Stimulated activated CD4-positive, alpha-beta T cell treated with anti-CD3 and anti-CD28 coated beads, Interleukin-15, amount 100 ng/mL, for 1 hour (primary cell): ENCODE measurements at places on chromosomes 7 and 10.

- DNase-seq, result no peak
Measured at GRCh38 chr10:28586176-28586575, 53.3 kb downstream of the WAC start.

- DNase-seq, result no peak
Measured at GRCh38 chr7:33805630-33806233, 99.6 kb upstream of the BMPER start.

DNA sequence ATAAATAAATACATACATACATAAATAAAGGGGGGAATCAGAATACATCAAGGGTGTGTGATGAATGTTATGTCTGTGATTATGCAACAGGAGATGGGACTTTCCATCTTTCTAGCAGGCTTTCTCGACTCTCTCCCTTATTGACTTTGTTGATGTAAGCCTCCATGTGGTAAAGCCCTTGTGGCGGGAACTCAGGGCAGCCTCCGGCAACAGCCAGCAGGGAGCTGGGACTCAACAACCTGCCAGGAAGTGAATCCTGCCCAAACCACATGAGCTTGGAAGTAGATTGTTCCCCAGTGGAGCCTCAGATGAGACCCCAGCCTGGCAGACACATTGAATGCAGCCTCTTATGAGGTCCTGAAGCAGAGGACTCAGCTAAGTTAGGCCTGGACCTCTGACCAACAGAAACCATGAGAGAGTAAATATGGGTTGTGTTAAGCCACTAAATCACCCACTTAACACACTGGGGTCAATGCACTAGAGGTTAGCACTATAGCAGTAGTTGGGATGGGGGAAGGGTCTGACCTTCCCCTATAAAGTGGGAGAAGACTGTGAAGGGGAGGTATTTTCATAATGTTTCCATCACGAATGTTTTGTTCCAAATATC lies 104.0 kb downstream of the JCAD start:
- no peak for DNase-seq

DNA sequence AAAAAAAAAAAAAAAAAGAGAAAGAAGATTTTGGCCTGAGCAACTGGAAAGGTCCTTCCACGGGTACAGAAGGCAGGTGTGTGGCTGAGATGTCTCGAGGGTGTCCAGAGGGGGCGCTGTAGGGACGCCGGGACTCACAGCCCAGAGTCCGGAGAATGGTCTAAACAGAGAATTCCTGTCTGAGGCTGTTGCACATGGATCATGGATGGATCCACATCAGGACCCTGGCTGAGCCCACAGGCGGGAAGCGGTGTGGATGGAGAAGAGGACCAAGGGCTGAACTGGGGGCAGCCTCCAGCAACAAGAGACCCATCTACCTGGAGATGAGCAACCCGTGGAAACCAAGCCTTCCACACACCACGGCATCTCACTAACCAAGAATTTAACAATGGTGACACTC lies 55.0 kb downstream of the PKD1L1 start:
- no peak for DNase-seq

DNA sequence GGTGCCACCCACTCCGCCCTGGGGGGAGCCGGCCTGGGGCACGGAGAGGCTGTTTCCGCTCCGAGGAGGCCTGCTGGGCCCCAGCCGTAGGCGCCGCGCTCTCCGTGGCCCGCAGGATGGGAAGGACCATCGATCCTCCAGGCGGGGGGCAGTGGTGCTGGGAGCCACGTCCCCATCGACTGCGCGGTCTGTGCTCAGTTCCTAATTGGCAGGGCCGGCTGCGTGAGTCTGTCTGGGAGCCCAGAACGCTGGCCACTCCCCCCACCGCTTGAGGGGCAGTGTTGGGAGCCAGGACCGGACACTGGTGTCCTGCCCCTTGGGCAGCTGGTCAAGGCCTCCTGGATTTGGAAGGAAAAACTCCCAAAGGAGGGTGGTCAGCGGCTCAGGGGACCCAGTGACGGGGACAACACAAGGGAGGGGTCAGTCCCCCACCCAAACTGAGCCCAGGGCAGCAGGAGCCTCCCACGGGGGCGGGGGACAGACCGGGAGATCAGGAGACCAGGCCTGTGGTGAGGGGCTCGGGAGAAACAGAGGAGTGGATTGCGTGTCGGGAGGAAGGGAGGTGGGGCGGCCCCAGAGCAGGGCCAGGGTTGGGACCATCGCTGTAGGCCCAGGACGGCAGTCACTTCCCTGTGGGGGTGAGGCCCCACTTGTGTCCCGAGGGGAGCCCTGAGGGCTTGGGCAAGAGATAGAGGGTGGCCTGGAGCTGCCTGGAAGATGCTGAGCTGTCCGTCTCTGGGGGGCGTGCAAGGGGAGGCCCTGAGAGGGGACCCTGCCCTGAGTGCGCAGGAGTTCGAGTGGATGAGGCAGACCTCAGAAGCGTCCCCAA lies 89.0 kb downstream of the UNCX start:
- DNase-seq, result no peak

DNA sequence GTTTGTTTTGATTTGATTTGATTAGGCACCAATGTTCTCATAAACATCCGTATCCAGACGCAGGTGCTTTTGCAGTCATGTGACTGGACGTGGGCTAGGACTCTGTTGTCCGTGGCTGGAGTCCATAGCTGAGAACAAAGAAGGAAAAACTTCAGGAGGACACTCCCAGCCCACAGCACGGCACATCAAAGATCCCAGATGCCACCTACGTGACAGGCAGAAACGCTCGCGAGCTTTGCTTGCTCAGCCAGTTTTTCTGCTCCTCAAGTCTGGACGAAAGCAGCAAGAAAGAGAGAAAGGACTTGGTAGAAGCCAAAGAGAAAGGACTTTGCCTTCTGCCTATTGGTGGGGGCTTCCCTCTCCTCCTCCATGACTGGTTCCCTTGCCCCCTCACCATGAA lies 6.9 kb upstream of the ZKSCAN1 start:
- no peak for DNase-seq

DNA sequence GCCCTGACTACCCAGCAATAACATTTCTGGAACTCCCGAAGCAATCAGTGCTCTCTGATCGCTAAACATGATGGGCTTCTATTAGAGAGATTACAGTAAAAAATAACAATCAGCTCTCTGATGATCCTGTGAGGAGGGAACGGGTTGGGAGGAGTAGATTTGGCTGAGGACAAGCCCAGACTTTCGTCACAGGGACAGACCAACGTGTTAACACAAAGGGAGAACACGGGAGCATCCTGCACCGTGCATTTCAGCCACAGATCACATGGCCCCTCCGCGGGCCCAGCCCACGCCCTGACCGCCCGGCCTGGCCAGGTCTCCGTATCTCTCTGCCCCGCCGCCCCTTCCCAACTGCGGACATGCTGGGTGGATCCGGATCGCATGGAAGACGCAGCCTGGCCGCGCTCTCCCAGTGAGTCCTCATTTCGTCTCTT lies 95.0 kb upstream of the AGBL3 start:
- DNase-seq, result no peak

DNA sequence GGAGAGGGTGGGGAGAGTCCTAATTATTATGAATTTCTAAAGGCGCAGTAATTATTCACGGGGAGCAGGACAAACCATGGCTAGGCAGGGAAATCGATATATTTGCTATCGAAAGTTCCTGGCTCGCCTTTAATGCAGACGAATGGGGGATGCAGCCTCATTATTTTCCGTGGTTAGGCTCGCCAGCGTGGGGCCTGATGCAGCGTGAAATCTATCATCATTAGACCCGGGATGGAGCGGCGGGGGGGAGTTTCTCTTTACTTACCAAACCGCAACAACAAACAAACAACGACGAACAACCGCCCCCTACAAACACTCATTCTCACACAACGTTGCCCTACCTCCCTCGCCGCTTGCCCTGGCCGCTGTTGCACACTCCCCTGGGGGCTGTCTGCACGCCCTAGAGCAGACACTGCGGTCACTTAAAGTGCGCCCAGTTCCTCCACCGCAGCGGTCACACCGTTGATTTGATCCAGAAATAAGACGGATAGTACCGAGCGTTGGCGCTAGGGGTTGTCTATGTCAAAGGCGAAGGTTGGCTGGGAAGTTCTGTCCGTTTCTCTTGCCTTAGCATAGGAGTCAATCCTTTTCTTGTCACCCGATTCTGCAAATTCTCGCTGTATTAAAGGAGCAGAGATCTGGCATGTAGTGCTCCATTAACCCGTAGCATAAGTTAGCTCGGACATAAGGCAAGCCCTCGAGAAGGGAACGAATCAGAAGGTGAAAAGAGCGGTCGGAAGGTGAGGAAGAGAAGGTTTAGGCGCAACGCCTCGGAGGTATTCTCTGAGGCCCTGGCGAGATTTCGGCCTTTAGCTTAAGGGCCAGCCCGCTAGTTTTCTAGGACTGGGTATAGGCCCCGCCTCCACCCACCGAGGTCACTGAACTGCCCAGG lies 10.4 kb downstream of the NXPH1 start:
- no peak for DNase-seq

- DNase-seq, result no peak
Measured at GRCh38 chr7:102097601-102098161, 189.0 kb upstream of the SH2B2 start.

- no peak for DNase-seq
Measured at GRCh38 chr7:15851201-15851600, 164.7 kb upstream of the MEOX2 start.

DNA sequence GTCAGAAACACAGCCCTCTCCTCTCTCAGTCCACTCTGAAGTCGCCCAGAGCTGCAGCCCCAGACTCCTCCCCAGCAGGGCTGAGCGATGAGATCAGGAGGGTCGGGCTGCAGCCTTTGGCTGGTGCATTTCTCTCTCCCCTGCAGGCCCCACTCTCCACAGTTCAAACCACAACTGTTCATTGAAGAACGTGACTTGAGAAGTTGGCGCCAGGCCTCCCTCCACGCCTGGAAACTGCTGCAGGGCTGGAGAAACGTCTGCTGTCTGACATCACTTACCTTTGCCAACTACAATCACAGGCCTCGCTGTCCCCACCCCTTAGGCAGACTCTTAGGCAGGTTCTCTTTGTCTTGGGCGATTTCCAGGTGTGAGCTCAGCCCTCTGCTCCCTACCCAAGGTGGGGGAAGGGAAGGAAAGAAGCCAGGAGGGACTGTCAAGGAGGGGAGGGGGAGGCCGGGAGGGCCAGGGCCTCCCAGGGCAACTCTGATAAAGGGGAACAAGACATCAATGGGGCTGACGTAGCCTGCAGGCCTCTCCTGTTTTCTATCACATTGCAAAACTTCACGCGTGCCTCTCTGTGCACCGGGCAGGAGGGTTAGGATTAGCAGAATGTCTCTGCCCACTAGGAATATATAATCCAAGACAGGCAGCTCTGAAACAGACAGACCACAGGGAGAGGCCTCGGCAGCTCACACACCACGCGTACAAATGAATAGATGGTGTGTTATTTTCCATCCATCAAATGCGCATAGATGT lies 32.7 kb downstream of the CALML5 start:
- no peak for DNase-seq

DNA sequence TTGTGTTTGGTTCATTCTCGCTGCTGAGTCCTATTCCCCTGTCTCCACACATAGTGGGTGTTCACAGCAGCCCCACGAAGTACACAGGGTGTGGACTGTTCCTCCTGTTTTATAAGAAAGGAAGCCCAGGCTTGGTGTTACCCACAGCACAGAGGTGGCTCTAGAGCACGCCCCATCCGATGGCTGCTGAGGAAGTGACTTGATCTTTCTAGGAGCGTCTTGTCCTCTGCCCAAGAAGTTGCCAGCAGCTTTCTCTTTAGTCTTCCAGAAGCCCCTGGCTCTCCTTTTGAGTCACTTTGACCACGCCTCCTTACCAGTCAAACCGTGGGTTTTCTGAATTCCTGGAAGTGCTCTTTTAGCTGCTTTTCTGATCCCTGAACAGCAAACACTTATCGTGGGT lies 94.0 kb downstream of the GRK5 start:
- DNase-seq, result peak; percentile 37

DNA sequence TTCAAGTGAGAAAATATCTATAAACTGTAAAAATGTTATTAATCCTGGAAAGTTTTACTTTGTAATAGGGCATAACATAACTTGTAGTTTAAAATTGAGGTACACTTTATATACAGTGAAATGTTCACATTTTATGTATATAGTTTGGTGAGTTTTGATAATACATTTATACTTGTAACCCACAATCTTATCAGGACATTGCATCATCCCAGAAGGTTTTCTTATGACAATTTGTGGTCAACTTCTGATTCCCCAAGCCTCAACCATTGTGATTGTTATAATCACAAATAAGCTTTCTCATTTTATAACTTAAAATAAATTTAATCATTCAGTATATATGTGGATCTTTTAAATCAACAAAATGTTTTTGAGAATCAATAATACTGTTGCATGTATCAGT lies 151.1 kb downstream of the TFPI2 start:
- DNase-seq, result no peak

- no peak for DNase-seq
Measured at GRCh38 chr7:71665716-71666115, 533.8 kb downstream of the GALNT17 start.

- no peak for DNase-seq
Measured at GRCh38 chr10:88232983-88233543, 350.1 kb downstream of the RNLS start.

- DNase-seq, result no peak
Measured at GRCh38 chr7:131546583-131547141, 9.8 kb downstream of the PODXL start.

- peak; percentile 58 for DNase-seq
Measured at GRCh38 chr10:114499630-114500190, 95.4 kb upstream of the AFAP1L2 start.

GRCh38 chr7:129989466-129989865 lies 36.7 kb upstream of the UBE2H start:
- DNase-seq, result no peak

DNA sequence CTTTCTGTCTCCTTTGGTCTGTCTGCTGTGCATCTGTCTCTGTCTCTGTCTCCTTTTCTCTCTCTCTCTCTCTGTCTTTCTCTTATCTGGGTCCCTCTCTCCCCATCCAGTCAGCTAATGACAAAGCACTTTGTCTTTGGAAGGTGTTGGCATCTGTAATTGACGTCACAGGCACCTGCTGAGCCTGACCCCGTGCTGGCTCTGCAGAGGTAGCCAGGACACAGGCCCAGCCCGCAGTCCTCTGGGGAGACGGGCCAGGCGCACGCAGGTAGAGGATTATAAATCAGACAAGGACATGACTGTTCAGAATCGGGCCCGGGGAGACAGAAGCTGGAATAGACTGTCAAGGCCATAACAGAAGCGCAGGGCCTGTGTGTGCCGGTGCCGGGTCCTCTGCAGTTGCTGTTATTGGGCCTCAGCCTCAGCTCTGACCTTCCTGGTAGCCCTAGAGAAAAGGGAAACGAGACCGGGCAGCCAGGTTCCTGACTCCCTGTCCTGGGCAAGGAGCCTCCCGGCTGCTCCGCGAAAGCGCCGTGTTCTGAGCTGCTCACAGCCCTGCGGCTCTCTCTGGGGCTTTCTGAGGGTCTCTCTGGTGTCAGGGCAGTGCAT lies 10.7 kb upstream of the PSMG3 start:
- DNase-seq, result no peak
